ENCODE measurements at places on chromosomes 12 and 14.

DNA sequence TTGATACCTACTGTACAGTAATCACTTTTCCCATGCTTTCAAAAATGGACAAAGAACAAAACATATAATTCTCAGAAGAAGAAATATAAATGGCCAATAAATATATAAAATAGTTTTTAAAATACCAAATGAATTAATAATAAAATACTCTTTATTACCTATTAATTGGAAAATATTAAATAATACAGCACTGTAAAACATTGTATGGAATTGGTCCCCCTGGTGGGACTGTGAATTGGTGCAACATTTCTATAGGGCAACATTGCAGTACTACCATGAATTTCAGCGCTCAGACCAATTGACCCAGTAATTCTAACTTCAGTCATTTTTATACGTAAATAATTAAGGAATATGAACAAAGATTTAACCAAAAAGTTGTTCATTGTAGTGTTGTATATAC, 162.6 kb downstream of the PELI2 start:
- no peak for DNase-seq

DNA sequence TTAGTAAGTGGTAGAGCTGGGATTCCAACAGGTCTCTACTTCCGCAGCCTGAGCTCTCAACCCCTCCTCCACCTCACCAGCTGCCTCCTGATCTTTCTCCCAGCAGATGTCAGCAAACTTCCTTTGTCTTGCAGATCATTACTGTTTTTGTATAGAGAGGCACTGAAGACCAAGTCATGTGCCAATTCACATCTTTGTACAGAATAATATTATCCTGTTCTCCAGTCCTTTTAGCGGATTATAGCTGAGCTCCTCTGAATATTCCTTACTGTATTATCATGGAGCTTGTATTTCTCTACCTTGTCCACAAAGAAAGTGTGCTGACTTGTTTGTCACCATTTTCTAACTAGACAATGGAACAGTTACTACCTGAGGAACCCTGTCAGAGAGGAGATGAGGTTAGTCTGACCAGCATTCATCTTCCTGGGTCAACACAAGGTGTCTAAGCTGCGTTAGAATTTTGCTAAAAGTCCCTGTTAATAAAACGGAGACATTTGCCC, 142.3 kb upstream of the ARHGAP5 start:
- no peak for DNase-seq

- no peak for DNase-seq
Measured at GRCh38 chr12:123106640-123107359, 44.1 kb downstream of the PITPNM2 start.

GRCh38 chr14:68506645-68507419, 286.0 kb downstream of the ZFP36L1 start:
- DNase-seq = no peak

- no peak for DNase-seq
Measured at GRCh38 chr14:34781242-34781641, 66.8 kb upstream of the CFL2 start.

GRCh38 chr14:55973285-55973800, 144.9 kb upstream of the PELI2 start:
- DNase-seq = no peak

DNA sequence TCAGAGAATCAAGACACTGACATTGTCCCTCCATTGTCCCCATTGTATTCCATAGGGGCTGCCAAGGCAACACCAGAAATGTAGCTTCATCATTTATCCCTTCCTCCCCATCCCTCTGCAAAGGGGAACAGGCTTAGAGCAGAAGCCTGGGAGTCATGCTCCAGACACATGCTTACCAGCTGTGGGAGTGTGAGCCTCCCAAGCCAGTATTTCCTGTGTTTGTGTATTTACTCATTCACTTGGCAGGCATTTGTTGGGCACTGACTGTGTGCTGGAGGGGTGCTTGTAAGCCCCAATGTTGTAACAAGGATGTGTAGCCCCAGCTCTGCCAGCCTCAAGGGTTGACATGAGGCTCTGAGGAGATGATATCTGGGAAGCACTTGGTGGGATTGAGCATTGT, 46.0 kb upstream of the TCL1A start:
- DNase-seq = no peak

DNA sequence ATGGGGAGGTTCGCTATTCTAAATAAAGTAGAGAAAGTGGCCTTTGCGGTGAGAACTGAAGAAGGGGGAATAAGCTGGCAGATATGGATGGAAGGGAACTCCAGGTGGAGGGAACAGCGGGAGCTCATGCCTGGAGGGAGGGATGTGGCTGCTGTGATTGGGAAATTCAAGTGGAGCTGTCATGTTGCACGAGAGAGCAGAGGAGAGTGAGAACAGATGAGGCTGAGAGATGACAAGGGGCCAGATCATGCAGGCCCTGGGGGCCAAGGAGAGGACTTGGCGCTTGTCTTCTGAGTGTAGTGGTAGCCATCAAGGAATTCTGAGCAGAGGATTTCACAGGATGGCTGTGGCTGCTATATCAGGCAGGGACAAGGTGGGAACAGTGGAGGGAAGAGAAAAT, 35.0 kb downstream of the TGFB3 start:
- DNase-seq = no peak

DNA sequence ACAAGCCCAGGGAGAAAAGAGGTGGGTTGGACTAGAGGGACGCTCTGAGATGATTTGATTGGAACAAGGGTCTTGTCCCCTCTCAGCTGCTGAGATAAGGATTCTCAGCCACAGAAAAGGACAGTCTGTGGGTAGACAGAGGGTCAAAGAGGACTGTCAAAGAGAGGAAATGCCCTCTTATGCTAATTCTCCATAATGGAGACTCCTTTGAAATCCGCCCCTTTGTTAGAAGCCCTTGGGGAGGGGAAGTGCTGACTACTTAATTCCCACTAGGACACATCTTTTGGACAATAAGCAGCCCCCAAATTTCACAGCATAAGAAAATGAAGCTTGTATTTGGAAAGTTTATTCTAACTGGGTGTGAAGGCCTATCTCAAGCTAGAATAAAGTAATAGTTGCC, 176.6 kb downstream of the KTN1 start:
- DNase-seq = no peak

DNA sequence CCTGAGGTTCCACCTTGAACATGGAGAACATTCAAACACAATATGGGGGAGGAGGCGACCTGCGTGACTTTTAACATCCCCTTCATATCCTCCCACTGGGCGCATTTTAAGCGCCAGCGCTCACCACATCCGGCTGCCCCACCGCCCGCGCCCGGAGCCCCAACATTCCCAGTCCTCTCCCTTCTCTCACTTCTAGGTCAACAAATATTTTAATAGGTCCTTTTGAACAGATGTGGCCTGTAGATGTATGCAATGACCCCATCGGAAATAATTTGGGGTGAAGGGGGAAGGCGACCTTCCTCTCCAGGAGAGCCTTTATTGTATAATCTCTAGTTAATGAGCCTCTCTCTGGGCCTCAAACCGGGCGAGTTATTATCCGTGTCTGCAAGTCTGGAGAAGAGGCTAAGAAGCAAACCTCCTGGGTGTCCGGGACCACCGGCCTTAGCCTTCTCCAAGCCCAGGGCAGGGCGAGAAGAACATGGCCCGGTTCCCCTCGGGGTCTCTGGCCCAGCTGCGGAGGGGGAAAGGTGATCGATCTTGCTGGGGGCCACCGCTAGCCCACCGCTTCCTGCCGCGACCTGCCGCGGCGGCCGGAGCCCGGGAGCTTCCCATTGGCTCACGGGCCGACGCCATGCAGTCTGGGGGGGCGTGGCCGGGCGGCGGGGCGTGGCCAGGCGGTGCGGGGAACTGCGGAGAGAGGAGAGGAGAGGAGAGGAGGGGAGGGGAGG, 83.2 kb upstream of the HMGA2 start:
- DNase-seq = peak; percentile 62

GRCh38 chr14:101122237-101123141, 219.0 kb upstream of the RTL1 start:
- no peak for DNase-seq

DNA sequence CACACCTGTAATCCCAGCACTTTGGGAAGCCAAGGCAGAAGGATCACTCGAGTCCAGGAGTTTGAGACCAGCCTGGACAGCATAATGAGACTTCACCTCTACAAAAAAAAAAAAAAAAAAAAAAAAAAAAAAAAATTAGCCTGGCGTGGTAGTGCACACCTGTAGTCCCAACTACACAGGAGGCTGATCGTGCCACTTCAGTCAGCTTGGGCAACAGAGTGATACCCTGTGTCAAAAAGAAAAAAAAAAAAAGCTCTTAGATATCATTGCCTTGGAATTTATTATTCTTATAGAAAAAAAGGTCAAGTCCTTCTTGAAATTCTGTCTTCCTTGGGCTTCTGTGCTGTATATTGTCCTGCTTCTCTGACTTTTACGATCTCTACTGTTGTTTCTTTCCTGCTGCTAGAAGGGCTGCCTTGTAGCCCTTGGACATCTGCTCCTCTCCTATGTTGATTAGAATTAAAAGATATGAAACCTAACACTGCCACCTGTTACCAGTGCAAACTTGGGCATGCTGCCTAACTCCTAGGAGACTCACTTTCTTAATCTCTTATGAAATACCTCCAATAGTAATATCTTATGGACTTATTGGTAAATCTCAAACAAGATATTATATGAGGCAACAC, 5.7 kb downstream of the TMEM19 start:
- no peak for DNase-seq

GRCh38 chr12:6065131-6065862, 59.2 kb downstream of the VWF start:
- no peak for DNase-seq

GRCh38 chr12:66235626-66236281, 46.7 kb downstream of the IRAK3 start:
- peak; percentile 18 for DNase-seq

DNA sequence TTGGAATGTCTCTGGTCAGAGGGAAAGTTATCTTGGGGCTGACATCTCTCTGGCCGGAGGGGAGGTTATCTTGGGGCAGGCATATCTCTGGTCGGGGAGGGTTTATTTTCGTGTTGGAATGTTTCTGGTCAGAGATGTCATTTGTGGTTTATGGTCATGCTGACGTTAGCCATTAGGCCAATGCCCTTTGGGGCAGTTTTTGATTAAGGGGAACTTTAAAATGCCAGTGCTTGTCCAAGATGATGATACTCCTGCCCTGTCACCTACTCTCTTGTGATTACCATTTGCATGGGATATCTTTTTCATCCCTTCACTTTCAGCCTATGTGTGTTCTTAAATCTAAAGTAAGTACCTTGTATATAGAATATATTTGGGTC, 29.0 kb upstream of the A2M start:
- no peak for DNase-seq

DNA sequence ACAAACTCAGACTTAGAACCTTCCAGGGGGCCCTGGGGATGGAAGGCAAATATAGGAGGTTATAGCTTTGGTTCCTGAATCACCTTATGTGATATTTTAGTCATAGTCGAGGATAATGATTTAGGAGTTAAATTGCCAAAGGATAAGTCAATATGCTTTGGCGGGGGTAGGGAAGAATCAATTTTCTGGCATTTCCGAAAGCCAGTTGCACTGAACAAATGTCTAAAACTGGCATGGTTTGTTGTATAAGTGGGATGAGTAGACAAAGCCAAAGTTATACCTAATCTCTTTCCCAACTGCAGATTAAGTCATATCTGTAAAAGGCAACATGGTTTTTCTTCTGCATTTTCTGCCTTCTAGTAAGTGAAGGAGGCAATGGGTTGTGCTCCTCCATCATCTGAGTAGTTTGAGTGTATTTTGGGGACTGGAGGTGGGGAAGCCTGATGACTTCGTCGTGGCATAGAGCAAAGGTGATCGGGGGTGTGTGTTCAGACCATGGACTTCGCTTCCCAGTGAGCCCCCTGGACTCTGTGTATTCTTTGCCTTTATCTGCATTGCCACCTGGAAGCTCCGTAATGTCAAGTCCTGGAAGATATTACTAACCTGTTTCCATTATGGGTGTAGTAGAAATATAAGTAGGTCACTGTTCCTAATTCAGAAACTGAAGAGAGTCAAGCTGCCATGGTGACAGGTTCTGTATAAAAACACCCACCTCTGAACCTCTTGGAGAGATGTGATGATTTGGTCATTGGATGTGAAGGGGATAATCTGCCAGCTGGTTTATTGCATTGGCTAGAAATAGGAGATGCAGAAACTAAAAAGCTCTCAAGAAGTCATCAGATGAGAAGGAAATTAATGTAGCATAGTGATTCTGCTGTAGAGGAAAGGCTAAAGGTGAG, 24.5 kb downstream of the PPFIBP1 start:
- DNase-seq = no peak

DNA sequence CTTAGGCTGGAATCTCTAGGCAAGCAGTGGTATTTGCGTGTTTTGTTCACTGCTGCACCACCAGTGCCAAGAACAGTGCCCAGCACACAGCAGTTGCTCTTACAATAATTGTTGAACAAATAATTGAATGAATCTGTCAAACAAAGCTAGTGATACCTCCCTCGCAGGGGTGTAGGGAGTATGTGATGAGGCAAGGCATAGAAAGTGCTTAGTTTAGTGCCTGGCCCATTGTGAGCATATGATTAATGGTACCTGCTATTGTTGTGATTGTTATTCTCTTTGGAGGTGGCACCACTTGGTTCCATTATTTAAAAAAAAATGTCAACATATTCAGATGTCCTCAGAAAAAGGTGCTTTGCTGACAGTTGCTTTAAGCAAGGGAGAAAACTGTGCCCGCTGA, 210.1 kb upstream of the TBX3 start:
- DNase-seq = no peak

GRCh38 chr12:119444462-119445044, 110.0 kb downstream of the CCDC60 start:
- DNase-seq = peak; percentile 74

GRCh38 chr12:20420557-20420956, 52.2 kb downstream of the PDE3A start:
- no peak for DNase-seq

Measured in hematopoietic multipotent progenitor cell treated with erythropoietin and hydrocortisone succinate and interleukin-3 and kit ligand, for 15 days (in vitro differentiated cells).